Activated CD4-positive, alpha-beta T cell treated with anti-CD3 and anti-CD28 coated beads, Interleukin-2, amount 10 ng/mL, durations not matched to agents 7 days and 5 days (primary cell): ENCODE measurements at places on chromosomes 3 and 15. TPM values are rescaled to one million over a fixed set of nuclear protein-coding genes. Genes with fewer than 3 reads are reported as not detected.

The TTC21A gene
- 5.1 TPM for total RNA-seq

GRCh38 chr15:80587816-80588456, 107.2 kb upstream of the ABHD17C start:
- DNase-seq: no peak
- H3K4me1 ChIP-seq: no peaks in the 10 kb centered on the region
- H3K4me3 ChIP-seq: no peak overlapping the region
- H3K27me3 ChIP-seq: peaks cover 2% of the 10 kb centered on the region

The ROBO1 gene
- total RNA-seq: 0.62 TPM

DNA sequence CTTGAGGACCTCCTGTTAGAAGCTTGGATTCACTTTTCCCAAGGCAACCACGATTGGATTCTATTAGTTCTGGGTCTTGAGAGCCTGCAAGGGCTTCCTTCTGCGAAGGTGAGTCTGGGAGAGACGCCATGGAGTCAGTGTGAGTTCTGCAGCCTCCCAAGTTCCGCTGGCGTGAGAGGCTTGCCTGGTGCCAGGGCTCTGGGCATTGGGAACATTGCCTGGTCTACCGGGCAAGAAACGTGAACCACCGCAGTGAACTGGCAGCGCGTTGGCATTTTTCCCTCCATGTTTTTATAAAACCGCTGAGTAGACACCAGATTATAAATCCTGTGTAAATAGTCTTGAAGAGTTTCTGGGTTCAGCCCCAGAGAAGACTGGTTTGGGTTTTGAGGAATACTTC, 160.9 kb downstream of the IGF1R start:
- H3K27ac ChIP-seq: no peak overlapping the region
- H3K27me3 ChIP-seq: no peaks in the 10 kb centered on the region
- H3K4me3 ChIP-seq: no peak overlapping the region
- no peak for DNase-seq
- H3K4me1 ChIP-seq: no peaks in the 10 kb centered on the region

The HIGD1A gene
- total RNA-seq: 51.6 TPM

- no peak overlapping the region for H3K4me3 ChIP-seq
- no peaks in the 10 kb centered on the region for H3K4me1 ChIP-seq
- DNase-seq: no peak
- no peaks in the 10 kb centered on the region for H3K36me3 ChIP-seq
These were observed 165.5 kb downstream of the IL5RA start for GRCh38 chr3:2944628-2945027.

The UCN2 gene
- total RNA-seq: not detected

- no peaks in the 10 kb centered on the region for H3K4me1 ChIP-seq
- no peak overlapping the region for H3K27ac ChIP-seq
- no peak overlapping the region for H3K4me3 ChIP-seq
- H3K36me3 ChIP-seq: no peaks in the 10 kb centered on the region
- no peaks in the 10 kb centered on the region for H3K27me3 ChIP-seq
- DNase-seq: no peak
These were observed 102.0 kb downstream of the OTOL1 start for GRCh38 chr3:161598639-161599038.

DNA sequence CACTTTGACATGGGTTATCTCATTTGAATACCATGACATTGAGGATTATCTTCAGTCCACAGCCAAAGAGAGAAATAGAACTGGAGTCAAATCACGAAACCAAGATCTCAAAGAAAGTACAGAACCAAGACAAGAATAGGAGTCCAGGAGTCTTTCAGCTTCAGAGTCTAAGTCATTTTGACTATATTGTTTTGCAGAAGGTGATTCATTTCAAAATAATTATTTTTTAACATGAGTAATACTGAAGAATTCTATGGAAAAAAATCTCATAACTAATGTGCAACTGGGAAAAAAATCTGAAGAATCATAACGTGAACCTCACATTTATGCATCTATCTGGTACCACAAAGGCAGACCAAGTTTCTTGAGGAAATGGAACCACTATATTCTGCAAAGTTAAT, 60.3 kb downstream of the UBE3A start:
- peaks cover 1% of the 10 kb centered on the region for H3K4me1 ChIP-seq
- H3K36me3 ChIP-seq: peaks cover 75% of the 10 kb centered on the region
- no peak for DNase-seq
- no peaks in the 10 kb centered on the region for H3K27me3 ChIP-seq
- no peak overlapping the region for H3K4me3 ChIP-seq
- H3K27ac ChIP-seq: no peak overlapping the region

DNA sequence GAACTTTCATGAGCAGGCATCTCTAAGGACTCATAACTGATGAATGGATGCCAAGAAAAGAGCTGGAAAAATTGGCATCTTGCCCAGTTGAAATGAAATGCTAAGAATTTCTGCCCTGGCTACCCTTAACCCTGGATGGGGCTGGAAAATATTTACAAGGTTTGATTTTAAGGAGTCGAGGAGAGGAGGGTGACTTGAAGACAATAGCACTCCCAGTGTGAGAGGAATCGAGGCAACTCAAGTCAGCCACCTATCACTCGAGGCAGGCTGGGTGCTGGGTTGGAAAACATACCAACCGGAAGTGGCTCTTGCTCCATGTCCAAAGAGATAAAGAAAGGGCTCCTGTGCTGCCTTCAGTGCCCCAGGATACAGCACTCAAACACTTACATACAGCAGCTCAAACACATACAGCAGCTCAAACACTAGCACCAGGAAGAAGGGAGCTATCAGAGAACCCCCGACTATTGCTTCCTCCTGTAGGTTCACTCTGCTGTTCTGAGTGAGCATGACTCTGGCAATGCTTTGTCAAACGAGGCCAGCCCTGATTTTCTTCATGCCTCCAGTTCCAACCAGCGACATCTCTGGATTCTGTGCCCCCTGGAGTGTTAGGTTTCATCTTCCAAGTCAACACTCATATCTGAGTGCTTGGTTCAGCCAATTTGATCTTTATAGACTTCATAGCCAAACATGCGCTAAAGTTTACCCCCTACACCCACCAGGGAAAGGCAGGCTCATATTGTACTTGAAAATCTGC, 4.9 kb downstream of the PRICKLE2 start:
- H3K27me3 ChIP-seq: peaks cover 6% of the 10 kb centered on the region
- no peaks in the 10 kb centered on the region for H3K36me3 ChIP-seq
- DNase-seq: no peak
- no peak overlapping the region for H3K27ac ChIP-seq

The CHRM5 gene
- not detected for total RNA-seq

DNA sequence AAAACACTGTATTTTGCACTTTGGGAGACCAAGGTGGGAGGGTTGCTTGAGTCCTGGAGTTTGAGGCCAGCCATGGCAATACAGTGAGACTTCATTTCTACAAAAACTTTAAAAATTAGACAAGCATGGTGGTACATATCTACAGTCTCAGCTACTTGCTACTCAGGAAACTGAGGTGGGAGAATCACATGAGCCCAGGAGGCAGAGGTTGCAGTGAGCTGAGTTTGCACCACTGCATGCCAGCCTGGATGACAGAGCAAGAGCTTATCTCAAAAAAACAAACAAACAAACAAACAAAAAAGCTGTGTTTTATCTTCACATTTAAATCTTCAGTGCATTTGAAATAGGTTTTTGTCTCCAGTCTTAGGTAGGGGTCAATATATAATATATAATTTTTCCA, 4.8 kb upstream of the SLC9C1 start:
- H3K27me3 ChIP-seq: no peaks in the 10 kb centered on the region
- DNase-seq: no peak
- H3K4me1 ChIP-seq: peaks cover 35% of the 10 kb centered on the region
- H3K4me3 ChIP-seq: no peak overlapping the region
- no peaks in the 10 kb centered on the region for H3K36me3 ChIP-seq
- H3K27ac ChIP-seq: peak overlapping the region; percentile 11

- no peak for DNase-seq
- H3K27ac ChIP-seq: no peak overlapping the region
- H3K27me3 ChIP-seq: peaks cover 25% of the 10 kb centered on the region
- no peak overlapping the region for H3K4me3 ChIP-seq
- H3K36me3 ChIP-seq: no peaks in the 10 kb centered on the region
These were observed 95.5 kb downstream of the SSR3 start for GRCh38 chr3:156459434-156459833.

The FRMD5 gene
- total RNA-seq: 0.15 TPM

GRCh38 chr3:66952357-66952756, 45.8 kb upstream of the KBTBD8 start:
- no peak overlapping the region for H3K27ac ChIP-seq
- no peaks in the 10 kb centered on the region for H3K36me3 ChIP-seq
- no peaks in the 10 kb centered on the region for H3K4me1 ChIP-seq
- peaks cover 4% of the 10 kb centered on the region for H3K27me3 ChIP-seq
- DNase-seq: no peak
- H3K4me3 ChIP-seq: no peak overlapping the region

The NMNAT3 gene
- total RNA-seq: 0.94 TPM

The CACNA2D2 gene
- total RNA-seq: 0.62 TPM

DNA sequence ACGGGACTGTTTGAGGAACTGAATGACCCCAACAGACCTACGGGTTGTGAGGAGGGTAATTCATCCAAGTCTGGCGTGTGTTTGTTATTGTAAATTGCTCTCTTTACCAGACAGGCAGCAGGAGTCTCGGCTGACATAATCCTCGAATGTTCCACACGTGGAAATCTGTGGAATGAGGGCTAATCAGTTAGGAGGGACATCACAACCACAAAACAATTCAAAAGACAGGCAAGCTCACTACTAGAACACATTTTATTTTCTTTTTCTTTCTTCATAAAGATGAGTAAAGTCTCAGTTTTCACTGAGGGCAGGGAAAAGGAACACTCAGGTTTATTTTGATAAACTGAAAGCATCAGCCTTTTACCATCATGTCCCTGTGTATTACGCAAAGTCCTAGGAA, 53.8 kb downstream of the GRK7 start:
- no peaks in the 10 kb centered on the region for H3K4me1 ChIP-seq
- no peak overlapping the region for H3K27ac ChIP-seq
- no peak for DNase-seq
- H3K27me3 ChIP-seq: peaks cover 20% of the 10 kb centered on the region

The PIGZ gene
- total RNA-seq: 2.7 TPM

GRCh38 chr3:94365006-94365405, 302.1 kb downstream of the NSUN3 start:
- H3K36me3 ChIP-seq: no peaks in the 10 kb centered on the region
- no peaks in the 10 kb centered on the region for H3K27me3 ChIP-seq
- no peak overlapping the region for H3K4me3 ChIP-seq
- DNase-seq: no peak

The CCR8 gene
- 0.74 TPM for total RNA-seq

The SUCNR1 gene
- total RNA-seq: not detected

GRCh38 chr3:172717493-172718088, 6.7 kb upstream of the NCEH1 start:
- H3K4me3 ChIP-seq: no peak overlapping the region
- peaks cover 9% of the 10 kb centered on the region for H3K27me3 ChIP-seq
- H3K27ac ChIP-seq: no peak overlapping the region
- peaks cover 2% of the 10 kb centered on the region for H3K4me1 ChIP-seq
- DNase-seq: no peak

The SMAD6 gene
- 0.40 TPM for total RNA-seq

DNA sequence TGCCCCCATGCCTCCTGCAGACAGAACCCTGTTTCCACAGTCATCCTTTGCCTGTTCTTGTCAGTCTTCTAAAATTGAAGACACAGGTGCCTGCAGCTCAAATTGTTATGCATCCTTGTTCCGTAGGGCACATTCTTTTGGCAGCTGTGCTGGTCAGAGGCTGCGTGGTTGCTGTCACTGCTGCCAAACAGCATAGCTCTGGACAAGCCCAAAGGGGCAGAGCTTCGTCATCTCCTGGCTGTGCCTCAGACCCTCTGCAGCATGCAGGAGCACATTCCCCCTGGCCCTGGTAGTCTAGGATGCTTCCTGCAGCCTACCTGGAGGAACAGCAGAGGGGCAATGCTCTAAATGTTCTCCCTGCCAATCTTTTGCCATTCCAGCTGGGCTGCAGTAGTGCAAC, 2.1 kb upstream of the FBXL22 start:
- peaks cover 45% of the 10 kb centered on the region for H3K36me3 ChIP-seq
- H3K4me1 ChIP-seq: peaks cover 64% of the 10 kb centered on the region
- no peak overlapping the region for H3K27ac ChIP-seq
